ENCODE measurements at places on chromosomes 1 and 21.
A peak's percentile ranks its signal among the peaks of the same experiment; 100 is the strongest.

DNA sequence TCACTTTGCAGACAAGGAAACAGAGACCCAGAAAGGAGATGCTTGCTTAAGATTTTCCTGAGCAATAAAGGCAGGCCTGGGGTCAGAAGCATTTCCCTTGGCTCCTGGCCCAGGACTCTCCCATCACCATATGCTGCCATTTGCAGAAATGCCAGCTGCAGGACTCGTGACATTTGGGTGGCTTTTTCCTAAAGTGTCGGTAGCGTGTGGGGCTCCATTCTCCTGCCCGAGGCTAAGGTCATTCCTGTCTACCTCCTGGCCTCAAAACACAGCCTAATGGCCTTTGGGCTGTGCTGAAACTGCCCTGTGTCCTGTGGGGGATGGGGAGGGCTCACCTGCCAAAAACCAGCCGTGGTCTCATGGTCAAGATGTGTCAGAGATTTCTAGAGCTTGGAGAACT lies 216.1 kb upstream of the EDN2 start:
- no peak for DNase-seq

GRCh38 chr1:185406691-185407009 lies 89.6 kb upstream of the IVNS1ABP start:
- DNase-seq, result no peak

- no peak for DNase-seq
Measured at GRCh38 chr1:36322786-36323635, 434 bp downstream of the EVA1B start.

DNA sequence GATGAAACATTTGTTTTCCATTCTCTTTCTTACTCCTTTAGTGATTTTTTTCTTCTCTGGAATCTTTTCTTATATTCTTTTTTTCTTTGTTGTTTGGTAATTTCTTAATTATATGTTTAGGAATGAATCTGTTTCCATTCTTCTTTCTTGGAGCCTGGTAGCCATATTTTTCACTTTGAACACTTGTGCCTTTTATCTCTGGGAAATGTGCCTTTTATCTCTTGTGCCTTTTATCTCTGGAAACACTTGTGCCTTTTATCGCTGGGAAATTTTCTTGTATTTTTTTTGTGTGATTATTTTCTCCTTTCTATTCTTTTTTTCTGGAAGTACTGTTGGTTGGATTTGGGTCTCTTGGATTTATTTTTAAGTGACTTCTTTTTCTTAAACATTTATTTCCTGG lies 118.2 kb downstream of the LEPR start:
- no peak for DNase-seq

- no peak for DNase-seq
Measured at GRCh38 chr1:48415050-48415449, 57.0 kb downstream of the SPATA6 start.

DNA sequence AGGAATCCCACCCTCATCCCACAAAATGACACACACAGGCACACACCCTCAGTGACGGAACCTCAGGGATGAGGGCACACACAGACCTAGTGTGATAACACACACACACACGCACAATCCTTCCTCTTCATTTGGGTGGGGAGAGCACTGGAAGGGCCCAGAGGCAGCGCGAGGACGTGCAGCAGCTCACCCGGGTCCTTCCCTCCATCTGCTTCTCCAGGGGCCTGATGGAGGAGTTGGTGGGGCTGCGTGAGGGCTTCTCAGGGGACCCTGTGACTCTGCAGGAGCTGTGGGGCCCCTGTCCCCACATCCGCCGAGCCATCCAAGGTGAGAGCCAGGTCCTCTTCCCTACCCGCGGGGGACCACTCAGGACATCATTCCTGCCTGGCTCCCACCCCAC lies 557 bp downstream of the CLCNKA start:
- no peak for DNase-seq

DNA sequence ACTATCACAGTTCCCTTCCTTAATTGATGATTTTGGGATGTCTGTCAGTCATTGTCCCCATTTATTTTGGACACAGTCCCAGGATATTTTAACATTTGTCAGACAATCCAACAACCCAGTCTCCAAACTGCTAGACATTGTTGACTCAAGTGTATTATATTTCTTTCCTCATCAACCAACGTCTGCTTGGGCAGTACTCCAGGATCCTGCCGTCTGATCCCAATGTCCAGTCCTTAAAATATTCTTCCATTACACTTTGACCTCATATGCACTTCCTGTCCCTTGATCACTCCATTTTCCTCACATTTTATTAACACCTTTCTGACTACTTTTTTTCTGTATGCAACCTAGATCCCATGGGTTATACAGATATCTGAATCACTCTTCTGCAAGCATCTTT lies 39.8 kb upstream of the KIAA0040 start:
- DNase-seq, result no peak

- DNase-seq, result no peak
Measured at GRCh38 chr1:200874694-200875093, 1.9 kb downstream of the GPR25 start.

DNA sequence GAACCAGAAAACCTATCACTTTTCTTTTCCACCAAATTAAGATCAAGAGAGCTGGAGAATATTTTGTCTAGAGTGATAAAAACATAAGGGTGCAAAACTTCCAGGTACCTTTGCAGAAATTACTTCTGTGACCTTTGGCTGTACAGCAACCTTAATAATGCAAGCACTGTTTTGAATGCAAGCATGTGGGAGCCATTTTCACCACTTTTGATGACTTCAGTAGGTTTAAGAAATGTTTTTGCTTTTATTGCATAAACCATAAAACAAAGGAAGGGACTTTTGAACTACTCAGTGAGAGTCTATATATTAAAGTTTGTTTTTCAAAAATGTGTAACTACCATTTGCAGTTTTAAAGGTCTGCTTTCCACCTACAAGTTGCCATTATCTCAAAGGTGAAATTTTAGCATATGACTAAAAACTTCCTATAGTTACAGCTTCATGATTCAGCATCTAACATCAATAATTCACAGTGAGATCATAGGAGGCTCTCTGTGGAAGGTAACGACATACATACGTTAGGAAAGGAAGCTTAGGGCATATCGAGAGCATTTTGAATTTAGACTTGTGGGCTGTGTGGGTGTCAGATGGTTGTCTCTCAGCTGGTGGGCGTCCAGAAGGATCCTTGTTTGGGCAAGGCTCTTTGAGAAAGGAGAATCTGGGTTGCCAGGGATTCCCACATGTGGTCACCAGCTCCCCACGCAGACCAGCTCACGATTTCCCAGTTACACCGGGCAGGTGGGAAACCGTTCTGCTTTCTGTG lies 1.1 kb upstream of the GADD45A start:
- DNase-seq, result no peak

- DNase-seq, result no peak
Measured at GRCh38 chr1:175002910-175003517, 3.3 kb downstream of the CACYBP start.

GRCh38 chr1:208069317-208069716 lies 158.4 kb upstream of the CD34 start:
- no peak for DNase-seq

- DNase-seq, result no peak
Measured at GRCh38 chr1:47754221-47754620, 243.0 kb downstream of the TRABD2B start.

DNA sequence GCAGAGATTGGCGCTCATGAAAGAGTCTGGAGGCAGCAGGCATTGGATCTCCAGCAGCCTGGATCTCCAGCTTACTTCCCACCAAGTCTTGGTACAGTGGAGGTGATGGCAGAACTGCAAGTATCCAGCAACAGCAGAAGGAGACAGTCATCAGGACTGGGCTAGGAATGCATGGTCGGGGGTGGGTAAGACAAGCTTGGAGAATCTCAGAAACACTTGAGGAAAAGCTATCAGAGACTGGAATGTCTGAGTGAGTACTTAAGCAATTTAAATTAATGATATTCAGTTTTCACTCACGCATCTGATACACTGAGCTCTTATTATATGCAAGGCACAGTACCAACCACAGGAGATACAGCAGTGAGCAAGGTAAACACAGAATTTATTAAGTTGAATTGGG lies 9.8 kb downstream of the TMEM35B start:
- no peak for DNase-seq

DNA sequence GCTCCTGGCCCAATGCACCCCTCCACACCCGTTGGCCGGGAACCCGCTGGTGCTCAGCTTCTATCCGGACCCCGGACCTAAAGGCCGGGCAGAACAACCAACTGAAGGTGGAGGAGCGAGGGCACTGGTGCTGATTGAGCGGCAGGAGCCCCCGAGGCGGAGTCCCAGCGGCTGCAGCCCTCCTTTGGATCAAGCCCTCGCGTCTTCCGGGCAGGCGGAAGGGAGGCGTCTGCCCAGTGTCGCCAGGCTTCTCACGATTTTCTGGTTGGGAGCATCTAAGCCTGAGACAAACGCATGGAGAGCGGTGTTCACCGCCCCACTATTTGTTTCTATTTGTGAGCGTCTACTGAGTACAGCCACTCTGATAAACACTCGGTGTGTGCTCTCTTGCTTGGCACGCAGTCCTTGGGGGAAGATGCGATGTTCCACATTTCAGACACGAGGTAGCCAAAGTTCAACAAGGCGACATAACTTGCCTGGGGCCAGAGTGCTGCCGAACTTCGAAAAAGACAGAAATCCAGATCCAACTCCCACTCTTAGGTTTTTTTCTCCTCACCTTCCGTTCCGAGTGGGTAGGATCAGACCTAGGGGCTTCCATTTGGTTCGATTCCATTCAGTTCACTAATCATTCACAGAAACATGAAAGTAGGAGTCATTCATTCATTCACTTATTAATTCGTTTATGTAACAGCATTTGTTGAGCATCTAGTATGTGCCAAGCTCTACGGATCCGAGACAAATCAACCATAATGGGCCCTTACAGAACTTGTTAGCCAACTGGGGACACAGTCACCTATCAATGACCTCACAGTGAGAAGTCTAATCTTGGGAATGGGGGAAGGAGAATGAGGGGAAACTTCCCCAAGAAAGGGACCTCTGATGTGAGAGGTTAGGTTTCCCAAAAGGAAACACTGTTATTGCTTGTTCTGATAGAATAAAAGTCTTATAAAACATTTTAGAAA lies 4.9 kb upstream of the DMRTA2 start:
- DNase-seq, result peak; percentile 45

DNA sequence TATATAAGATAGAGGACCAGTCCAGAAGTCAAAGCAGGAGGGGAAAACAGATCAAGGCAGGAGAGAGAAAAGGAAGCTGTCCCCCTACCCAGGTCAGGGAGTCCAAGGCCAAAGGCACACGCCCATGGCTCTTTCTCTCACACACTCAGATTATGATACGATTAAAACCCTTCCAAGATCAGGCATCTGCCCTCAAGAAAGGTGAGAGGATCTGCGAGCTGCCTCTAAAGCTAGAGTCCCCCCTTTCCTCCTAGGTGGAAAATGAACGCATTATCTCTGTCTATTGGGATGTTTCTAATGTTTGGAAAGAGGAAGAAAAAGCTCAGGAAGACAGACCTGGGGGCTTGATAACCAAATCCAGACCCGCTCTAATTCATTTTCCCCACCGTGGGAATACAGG lies 7.6 kb downstream of the PAFAH2 start:
- DNase-seq, result no peak

GRCh38 chr1:91885213-91885715 lies 687 bp downstream of the TGFBR3 start:
- peak; percentile 37 for DNase-seq

- DNase-seq, result no peak
Measured at GRCh38 chr1:74341702-74342339, 106.6 kb downstream of the TNNI3K start.

DNA sequence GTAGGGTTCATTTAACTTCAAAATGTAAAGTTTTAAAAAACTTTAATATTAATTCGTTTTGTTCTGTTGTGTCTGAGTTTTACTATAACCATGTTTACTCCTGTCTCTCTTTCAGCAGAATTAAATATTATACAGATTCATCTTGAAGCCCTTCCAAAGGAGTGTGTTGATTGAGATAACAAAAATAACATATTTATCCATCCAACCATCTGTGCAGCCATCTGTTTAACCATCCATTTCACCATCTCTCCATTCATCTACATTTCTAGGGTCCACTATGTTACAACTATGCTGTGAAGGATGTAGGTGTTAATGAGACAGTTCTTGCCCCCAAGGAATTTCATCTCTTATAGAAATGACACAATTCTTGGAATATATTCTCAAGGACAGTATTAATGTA lies 36.0 kb upstream of the GNG12 start:
- no peak for DNase-seq

- no peak for DNase-seq
Measured at GRCh38 chr1:2085080-2085479, 34.9 kb downstream of the PRKCZ start.

GRCh38 chr1:162878000-162878596 lies 17.1 kb upstream of the CCDC190 start:
- no peak for DNase-seq

DNA sequence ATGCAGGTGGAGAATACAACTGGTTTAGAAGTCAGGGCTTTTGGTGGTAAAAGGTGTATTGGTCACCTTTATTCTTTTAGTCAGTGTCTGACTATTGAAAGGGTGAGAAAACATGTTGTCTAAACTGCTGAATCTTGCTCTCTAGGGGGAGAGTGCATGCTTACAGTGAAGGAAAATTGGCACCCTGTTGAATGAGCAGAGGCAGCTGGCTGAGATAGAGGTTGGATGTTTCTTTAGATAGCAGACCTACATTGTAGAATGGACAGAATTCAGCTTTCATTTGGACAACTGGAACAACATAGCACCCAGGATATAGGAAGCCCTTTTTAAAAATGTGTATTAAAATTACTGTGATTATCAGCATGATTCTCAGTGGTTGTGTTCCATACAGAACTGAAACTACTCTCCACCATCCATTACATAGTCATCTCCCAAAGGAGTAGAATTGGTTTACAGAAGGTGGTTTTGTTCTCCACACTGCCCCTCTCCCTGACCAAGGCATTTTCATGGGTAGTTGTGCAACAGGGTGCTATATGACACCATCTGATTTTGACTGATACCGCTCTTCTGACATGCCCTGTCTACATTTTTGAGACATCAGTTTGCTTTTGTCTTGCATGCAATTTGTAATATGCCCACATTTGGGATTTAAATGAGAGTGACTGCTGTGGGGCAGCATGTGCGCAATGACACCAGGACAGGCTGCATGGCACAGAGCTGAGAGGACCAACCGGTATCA lies 16.2 kb downstream of the RHOU start:
- DNase-seq, result no peak

- no peak for DNase-seq
Measured at GRCh38 chr21:20883408-20883800, 114.8 kb upstream of the NCAM2 start.

GRCh38 chr1:226063977-226064815 lies 1.7 kb downstream of the H3-3A start:
- no peak for DNase-seq

DNA sequence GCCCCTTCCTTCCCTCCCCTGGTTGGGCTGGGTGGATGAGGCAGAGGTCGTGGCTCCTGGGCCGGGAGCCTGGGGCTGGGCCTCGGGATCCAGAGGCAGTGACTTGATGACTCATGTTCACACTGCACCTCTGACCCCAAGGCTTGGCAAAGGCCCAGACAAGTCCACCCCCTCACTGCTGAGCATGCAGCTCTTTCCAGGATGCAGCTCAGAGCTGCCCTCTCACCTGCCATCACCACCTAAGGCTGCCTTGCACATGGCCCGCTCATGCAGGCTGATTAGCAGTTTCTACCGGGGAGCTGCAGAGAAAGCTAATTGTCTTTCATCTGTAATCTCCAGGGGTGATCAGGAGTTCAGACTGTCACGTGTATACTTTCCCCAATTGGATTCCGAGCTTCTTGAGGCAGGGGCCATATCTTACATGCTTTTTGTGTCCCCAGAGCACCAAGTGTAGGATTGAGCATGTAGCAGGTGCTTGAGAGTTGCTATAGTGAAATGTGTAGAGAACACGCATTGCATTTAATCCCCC lies 62.1 kb downstream of the LRRN2 start:
- DNase-seq, result no peak

GRCh38 chr21:36859744-36860501 lies 106.5 kb downstream of the HLCS start:
- DNase-seq, result no peak

GRCh38 chr1:206442101-206442500 lies 28.2 kb upstream of the IKBKE start:
- no peak for DNase-seq

All from muscle of back (tissue), 13 donors.